Hematopoietic multipotent progenitor cell (in vitro differentiated cells): ENCODE measurements at places on chromosomes 1 and 21.
A peak's percentile ranks its signal among the peaks of the same experiment; 100 is the strongest.

DNA sequence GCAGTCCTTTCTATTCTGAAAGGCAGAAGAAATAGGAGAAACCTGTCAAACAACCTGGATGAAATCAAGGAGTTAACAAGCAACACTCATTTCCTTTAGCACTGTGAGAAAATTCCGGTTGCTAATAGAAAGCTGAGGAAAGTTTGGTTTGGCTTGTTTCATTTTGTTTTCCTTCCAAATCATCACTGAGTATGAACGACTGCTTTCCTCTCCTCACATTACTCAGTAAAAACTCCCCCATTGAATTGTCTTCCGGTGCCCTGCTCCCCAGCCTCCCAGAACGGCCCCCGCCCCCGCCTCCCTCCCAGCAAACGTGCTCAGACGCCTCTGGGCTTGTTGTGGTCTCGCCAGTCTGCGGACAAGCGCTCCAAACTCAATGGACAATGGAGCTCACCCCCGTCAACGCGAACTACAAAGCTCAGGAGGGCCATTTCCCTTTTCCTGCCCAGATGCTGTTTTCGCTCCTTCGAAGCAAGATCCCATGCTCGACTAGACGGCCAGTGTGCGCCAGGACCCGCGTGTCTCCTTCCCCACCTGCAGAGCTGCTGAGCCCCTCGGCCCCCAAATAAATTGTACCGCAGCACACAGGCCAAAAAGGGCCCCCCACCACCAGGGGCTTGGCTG lies 747 bp downstream of the STX6 start:
- peak; percentile 28 for DNase-seq

- DNase-seq = no peak
Observed at GRCh38 chr1:196669693-196670092, 17.9 kb downstream of the CFH start.

DNA sequence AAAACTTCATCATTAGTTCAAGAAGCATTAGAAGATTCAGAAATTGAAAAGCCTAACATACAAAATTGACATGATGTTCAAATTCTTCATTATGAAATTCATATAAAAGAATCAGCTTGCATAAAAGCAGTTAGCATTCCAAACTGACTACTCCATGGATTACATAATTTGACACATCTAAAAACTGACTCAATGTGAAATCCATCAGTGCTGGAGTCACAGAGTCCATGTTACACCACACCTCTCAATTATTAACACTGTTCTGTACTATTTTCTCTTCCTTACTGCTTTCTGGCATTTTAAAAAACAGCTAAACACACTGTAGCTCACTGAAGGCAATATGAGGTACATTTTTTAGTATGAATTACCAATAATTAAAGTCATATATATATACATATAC lies 28.0 kb downstream of the ARHGAP29 start:
- no peak for DNase-seq

DNA sequence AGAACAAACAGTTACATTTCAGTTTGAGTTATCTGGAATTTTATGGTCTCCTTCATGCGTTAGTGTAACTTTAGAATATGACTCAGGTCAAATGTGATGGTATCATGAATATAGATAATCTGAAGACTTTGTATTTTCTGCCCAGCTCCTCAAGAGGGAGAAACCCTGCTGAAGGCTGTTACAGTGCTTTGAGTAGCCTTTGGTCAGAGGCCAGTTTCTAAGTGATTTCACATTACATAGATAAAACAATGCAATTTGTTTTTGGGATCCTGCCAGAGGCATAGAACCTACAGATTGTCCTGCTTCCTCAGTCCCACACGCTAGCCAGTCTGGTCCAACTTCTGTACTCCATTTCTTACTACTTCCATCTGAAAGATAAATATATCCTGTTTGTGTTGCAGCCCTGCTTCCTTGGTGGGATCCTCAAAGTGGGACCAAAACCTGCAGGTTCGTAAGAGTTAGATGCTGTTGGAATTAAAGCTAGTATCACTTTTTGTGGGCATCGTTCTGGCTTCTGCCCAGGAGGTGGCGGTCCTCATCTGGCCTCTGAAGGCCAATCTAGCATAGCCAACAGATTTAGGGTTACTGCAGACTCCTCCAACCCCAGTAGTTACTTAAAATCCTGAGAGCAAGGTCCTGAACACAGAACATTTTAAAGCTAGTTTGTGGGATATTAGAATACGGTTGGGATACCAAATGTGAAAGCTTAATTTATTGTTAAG lies 645.8 kb upstream of the USP24 start:
- no peak for DNase-seq

- no peak for DNase-seq
Observed at GRCh38 chr1:223515926-223516325, 122.7 kb downstream of the CCDC185 start.

GRCh38 chr1:147625362-147625995 lies 44.8 kb downstream of the ACP6 start:
- peak; percentile 35 for DNase-seq

GRCh38 chr21:35111321-35111930 lies 62.3 kb upstream of the RUNX1 start:
- DNase-seq = no peak

DNA sequence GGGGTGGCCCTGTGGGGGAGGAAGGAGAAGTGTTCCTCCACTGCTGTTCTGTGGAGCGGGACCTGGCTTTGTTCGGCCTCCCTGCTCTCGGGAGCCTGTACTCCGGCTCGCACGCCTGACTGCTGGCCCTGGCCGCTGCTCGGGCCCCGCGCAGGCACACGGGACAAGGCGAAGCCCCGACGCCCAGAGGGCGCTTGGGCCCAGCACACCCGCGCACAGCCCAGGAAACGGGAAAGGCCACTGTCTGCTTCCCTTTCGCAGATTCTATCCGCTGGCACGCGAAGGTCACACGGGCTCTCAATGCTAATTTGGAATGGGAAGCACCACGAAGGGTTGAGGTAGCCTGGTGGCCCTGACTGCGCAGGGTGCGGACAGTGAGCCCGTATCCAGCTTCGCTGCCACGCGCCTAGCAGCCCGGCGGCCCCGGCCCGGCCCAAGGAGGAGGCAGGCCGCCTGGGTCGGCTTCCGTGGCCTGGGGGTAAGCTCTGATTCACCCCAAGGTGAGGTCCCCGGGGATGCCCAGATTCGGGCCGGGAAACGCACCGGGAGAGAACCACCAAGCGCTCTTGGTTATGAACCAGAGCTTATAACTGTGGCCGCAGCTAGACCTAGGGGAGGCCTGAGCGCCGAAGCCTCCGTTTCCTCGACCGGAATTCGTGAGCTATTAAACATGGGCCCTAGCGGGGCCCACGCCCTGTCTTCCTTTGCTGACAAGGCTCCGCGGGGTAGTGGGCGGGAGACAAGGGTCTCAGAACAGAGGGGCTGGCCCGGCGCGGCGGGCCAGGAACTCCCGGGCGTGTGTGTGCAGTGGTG lies 19.7 kb upstream of the TBX15 start:
- DNase-seq = no peak

- no peak for DNase-seq
Observed at GRCh38 chr1:154493276-154493675, 8.7 kb upstream of the TDRD10 start.

DNA sequence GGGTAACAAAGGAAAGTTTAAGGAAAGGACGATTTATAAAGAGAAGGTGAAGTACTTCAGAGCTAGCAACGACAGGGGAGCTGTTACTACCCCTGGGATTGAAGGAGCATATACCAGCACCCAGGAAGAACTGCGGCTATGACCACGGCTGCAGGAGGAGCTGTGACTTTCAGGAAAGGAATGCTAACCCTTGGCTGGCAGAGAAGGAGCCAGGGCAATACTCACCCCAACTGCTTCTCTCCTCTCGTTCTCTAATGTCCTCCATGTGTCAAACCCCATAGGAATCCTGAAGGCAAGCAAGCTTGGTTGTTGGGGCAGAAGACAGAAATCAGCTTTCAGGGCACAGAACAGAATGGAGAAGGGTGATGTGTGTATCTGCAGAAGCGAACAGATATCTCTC lies 120.5 kb downstream of the TMEM53 start:
- DNase-seq = no peak

GRCh38 chr1:46456411-46456963 lies 33.1 kb upstream of the DMBX1 start:
- DNase-seq = no peak

DNA sequence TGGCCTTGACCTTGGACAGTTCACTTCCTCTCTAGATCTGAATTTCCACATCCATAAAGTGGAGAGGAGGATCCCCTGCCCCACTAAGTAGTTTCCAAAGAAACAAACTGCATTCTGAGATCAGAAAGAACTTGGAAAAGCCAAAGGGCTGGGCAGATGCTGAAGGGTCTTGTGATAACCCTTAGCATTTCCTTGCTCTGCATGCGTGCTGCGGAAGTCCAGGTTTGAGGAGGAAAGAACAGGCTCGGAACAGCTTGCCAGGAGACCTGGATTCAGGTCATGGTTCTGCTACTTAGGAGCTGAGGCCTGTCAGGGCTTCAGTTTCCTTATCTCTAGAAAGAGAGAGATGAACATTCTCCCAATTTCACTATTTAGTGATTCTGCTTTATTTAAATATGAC lies 27.2 kb downstream of the IGFN1 start:
- no peak for DNase-seq

DNA sequence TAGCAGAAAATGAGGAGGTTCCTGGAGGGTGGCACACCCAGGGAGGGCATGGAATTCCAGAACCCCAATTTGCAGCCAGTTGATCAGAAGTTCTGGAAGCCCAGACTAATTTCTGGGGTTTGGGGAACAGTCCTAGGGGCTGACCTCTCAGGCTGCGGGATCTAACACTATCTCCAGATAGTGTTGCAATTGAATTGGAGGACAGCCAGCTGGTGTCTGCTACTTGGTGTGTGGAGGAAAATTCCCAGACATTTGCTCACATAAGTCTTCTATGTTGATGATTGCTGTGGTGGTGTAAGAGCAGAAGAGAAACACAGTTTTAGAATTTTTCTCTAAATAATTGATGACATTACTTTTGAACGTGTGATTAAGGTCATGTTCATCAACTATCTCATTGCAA lies 154.3 kb upstream of the RNPC3 start:
- DNase-seq = no peak

GRCh38 chr21:14235101-14235500 lies 19.1 kb downstream of the RBM11 start:
- no peak for DNase-seq
